ENCODE measurements at places on chromosomes 1 and 21. TPM values are rescaled to one million over a fixed set of nuclear protein-coding genes. Genes with fewer than 3 reads are reported as not detected.

DNA sequence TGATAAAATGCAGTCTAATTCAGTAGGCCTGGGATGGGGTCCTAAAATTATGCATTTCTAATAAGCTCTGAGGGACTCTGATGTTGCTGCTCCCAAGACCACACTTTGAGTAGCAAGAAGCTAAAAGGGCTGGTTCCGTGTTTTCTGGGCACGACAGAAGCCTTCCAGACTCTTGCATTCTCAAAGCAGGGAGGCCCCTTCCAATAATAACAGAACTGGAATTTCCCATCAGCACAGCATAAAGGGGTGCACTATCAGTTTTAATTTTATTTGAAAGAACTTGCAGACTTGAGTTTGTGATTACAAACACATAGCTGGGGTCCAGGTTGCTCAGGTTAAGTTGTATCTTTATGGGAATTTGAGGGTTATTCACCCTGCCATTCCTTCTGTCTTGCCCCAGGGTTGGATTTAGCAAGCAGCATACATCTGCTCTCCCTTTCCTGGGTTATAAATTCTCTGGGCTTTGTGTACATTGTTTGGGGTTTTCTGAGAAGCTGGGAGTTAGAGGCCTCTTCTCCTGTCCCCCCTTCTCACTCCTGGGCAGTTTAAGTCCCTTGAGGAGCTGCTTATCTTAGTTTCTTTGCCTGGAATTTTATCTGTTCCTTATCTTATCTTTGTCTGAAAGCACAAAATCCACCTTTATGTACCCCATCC, 94.2 kb upstream of the SLC2A1 start:
- DNase-seq = no peak

DNA sequence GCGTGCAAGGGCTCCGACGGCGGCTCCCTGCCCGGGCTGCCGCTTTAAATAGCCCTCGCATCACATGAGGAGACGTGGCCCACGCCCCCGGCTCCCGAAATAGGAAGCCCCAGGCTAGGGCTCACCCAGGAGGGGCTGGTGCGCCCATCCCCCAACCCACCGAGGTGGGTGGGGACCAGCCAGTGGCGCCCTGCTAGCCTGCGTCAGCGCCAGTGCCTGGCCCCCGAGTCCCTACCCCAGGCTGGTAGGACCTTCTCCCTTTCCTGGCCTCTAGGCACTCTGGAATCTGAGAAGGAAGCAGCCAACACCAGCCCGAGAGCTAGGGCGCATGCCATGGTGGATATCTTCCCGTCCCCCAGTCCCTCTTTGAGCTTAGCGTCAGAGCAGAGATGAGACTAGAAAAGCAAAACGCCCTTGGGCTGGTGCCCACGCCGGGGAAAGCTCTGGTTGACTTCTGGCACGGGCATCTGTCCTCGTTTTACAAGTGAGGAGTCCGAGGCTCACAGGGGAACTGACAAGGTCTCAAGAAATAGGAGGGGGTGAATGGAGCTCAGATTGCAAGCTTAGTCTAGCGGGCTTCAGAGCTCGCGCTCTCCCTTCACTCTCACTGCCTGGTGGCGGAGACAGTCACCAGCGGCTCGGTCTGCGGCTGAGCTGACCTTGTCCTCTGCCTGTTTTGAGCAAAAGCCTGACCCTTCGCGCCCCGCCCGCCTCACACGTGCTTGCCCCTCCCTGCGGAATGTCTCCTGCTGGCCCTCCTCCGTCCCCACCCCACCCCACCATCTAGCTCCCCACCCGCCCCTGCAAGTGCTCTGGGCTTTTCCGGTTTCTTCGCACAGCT, at the start of gene FABP3:
FABP3 (minus strand) TSS at position 21 of the 841 bp plus-strand sequence. CDS start 62 bp downstream, outside the sequence.
- peak; percentile 86 for DNase-seq

Gene PTAFR
- total RNA-seq = 9.8 TPM

Gene OR2L5
- total RNA-seq = not detected

DNA sequence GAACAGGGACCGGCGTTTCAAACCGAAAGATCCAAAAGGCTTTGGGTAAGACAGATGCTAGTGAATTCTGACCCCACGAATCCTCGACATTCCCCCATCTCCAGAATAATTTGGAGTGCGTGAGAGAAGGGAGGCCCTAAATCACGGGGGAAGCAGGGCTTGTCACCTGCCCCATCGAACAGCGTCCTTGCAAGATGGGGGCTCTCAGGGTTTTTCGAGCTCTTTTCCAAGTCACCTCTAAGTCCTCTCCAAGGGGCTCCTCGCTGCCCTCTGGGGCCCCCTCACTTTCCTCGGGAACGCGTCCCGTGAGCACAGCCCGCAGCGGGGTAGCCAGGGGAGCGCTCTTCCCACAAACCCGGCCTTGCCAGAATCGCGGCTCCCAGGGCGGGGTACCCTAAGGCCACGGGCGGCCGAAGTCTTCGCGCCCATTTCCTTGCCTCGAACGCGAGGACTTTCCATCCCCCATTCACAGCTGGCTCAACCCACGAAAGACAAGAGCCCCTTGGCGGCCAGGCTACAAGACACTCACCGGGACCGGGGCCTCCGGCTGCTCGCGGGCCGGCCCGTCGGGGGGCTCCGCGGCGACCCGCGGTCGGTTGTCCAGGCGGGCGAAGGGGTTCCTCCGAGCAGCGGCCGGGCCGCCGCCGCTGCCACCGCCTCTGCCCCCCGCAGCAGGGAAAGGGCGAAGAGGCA, 546 bp downstream of the DONSON start:
- DNase-seq = peak; percentile 17

- no peak for DNase-seq
Measured at GRCh38 chr1:183291802-183292514, 105.9 kb downstream of the LAMC2 start.

- DNase-seq = no peak
Measured at GRCh38 chr1:211822677-211823407, 7.7 kb downstream of the LPGAT1 start.

DNA sequence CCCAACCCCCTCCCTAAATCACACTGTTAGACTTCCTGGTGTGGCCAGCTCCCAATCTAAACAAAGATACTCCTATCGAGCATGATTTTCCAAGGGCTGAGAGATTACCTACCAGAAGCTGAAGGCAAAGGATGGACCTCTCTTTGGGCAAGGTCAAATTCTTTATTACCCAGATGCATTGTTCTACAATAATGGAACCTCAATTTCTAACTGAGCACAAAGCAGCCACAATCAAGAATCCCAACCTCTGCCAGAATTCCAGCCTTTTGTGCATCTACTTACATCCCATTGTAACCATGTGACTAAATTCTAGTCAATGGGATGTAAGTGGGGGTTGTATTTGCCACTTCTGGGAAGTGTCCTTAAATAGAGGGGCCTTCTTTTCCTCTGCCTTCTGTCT, 24.9 kb upstream of the VPS26C start:
- DNase-seq = no peak

Gene OR2L2
- 0.06 TPM for total RNA-seq

Gene PODN
- 250 TPM for total RNA-seq

Gene VANGL1
- 11.7 TPM for total RNA-seq

DNA sequence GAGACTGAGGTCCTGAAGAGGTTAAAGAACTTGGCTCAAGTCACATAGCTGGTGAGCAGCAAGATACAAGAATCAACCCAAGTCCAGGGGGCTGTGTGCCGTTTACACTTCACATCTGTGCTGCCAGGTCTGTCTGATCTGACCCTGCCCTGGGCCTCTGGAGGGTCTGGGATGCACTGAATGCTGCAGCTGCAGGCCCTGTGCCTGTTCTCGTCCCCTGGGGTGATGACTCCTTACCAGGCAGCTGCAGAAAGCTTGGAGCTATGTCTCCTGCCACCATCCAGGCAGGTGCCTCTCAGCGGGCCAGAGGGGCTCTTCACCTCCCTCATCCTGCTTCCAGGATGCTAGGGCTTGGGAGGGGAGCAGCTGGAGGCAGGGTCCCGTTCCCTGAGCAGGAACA, 63.5 kb downstream of the LRRN2 start:
- no peak for DNase-seq

- DNase-seq = peak; percentile 19
Measured at GRCh38 chr1:210360852-210361477, 32.3 kb downstream of the HHAT start.

Gene PMF1
- 43.4 TPM for total RNA-seq

Gene C1orf94
- total RNA-seq = not detected

Gene OVAAL
- total RNA-seq = not detected

DNA sequence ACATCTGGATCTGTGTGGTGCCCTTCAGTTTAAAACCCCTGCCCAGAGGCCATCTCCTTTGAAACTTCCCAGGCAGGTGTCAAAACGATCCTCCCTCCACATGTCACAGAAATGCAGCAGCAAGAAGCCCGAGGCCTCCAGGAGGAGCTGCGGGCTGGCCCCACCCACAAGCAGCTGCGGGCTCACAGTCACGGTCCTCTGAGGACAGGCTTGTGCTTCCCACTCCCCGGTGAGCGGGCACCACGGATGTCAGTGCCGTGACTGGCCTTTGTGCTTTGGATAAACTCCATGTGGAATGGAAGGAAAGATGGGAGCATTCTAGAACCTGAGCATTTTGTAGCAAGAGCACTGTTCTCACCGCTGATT, 65.8 kb downstream of the SIK1 start:
- DNase-seq = no peak

DNA sequence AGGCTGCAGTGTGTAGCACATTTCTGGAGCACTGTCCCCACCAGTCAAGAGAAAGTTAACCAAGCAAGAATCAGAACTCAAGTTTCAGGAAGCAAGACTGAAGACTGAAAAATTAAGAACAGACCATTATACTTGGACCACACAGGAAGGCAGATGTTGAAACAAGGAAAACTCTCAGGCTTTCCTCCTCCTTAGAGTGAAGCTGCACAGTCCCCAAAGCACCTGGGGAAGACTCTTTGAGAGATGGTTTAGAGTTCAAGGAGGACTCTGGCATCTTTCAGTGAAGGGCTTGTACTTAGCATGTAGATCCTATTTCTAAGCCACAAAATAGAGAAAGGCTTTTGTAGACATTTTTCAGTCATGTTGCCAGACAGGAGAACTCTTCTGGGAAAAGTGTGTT, 113.7 kb upstream of the KCTD3 start:
- DNase-seq = no peak

Gene ETV3L
- not detected for total RNA-seq

GRCh38 chr1:240235521-240236288, 144.0 kb downstream of the FMN2 start:
- DNase-seq = no peak

DNA sequence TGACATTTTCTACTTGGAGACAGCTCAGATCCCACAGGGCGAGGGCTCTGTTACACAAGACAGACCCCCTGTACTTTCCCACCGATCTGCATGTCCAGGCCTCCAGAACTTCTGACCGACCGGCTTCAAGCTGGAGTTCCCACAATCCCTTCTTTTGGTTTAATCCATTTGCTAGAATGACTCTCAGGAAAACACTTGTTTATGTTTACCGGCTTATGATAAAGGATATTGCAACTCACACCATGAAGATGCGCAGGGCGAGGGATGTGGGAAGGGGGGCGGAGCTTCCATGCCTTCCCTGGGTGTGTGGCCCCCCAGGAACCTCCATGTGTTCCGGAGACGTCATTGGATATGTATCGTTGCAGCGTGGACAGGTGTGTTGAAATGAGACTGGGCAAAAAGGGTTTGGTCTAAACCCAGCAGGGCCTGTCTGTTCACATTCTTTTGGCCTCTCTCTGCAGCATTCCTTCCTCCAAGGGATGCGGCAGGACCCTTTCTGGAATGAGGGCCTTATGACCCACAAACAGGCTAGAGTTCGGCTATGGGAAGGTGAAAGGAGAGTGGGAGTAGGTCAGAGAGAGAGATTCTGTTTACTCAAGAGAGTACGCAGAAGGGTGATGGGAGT, 7.5 kb upstream of the IGSF5 start:
- no peak for DNase-seq

DNA sequence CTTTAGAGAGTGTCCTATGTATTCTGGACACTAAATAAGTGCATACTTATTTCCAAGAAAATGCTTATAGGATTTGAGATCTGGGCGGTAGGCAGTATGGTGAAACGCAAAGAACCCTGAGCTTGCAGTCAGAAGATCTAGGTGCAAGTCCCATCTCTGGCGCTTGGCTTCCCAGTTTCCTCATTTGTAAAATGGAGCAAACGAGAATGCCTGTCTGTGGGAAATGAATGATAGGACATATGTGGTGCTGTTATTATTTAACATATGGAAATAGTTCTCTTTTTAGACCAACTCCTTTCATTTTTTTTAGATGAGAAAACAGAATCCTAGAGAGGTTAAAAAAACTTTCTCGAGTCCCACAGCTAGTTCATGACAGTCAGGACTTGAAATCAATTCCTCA, 25.2 kb upstream of the ROR1 start:
- no peak for DNase-seq

Gene RORC
- 9.5 TPM for total RNA-seq
